ENCODE measurements at places on chromosomes 4 and X. TPM values are rescaled to one million over a fixed set of nuclear protein-coding genes. Genes with fewer than 3 reads are reported as not detected.

The CXCL6 gene
- not detected for polyA plus RNA-seq

The SSX3 gene
- polyA plus RNA-seq = not detected

The ZFP92 gene
- polyA plus RNA-seq = 0.80 TPM

The ARR3 gene
- polyA plus RNA-seq = 0.20 TPM

The ATG4A gene
- polyA plus RNA-seq = 12.3 TPM

The HAUS7 gene
- polyA plus RNA-seq = 25.3 TPM
